ENCODE measurements at places on chromosomes 11 and 22.

DNA sequence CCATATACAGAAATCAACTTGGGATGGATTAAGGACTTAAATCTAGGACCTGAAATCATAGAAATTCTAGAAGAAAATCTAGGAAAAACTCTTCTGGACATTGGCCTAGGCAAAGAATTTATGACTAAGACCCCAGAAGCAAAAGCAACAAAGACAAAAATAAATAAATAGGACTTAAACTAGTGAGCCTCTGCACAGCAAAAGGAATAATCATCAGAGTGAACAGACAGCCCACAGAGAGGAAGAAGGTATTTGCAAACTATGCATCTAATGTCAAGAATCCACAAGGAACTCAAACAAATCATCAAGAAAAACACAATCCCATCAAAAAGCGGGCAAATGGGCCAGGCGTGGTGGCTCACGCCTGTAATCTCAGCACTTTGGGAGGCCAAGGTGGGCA, 32.4 kb downstream of the TTC28 start:
- no peak for DNase-seq

DNA sequence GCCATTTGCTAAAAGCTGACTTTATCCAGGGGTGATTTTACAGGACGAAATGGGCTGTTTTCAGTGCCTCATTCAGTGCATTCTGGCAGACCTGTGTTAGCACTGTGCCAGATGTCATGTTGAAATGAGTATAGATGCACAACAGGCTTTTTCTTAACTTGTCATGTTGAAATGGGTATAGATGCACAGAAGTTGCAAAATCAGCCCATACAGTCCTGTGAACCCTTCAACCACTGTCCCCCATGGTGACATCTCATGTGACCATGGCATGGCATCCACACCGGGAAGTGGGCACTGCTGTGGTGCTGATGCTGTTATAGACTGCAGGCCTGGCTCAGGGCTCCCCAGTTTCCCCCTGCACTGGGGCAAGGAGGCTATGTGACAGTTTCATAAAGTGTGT, 2.5 kb downstream of the TALDO1 start:
- DNase-seq = peak; percentile 17

- no peak for DNase-seq
These were observed 30.4 kb downstream of the FADD start for GRCh38 chr11:70233511-70233934.

- DNase-seq = no peak
These were observed 2.4 kb downstream of the HPS4 start for GRCh38 chr22:26481112-26481693.

DNA sequence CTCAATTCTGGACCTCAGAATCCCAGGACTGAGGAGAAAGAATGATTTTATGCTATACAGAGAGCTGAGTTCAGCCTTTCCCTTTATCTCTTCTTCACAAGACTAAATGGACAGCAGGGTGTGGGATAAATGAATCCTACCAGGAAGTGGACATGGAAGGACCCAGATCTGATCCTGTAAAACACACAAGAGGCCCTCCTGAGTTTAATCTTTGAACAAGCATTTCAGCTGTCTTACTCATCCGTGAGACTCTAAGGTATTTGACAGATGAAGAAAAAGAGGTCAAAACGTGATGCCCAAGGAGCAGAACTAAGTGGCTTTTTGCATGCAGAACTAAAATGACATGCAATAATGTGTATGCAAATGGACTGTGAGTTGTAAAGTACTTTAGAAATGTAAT, 511.3 kb downstream of the DLG2 start:
- DNase-seq = no peak

- no peak for DNase-seq
These were observed 389.2 kb downstream of the SOX6 start for GRCh38 chr11:15967166-15967565.

DNA sequence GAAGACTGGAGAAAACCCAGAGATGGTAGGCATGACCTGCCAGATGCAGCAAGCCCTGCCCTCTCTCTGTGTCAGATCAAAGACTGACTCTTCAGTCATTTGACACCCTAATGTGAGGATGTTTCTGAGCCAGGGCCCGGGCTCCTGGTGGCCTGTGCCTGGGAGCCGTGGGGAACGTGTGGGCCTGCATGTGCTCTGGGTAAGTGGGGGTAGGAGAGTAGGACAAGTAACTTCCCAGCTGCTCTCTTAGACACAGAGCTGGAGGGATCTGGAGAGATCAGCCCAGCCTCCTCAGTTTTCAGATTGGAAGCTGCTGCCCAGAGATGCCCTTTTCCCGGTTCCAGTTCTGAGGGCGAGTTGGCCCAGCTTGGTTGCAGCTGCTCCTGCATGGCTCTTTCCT, 110.8 kb downstream of the TEAD1 start:
- DNase-seq = no peak

GRCh38 chr11:14519597-14519916, 629 bp downstream of the PSMA1 start:
- DNase-seq = no peak

DNA sequence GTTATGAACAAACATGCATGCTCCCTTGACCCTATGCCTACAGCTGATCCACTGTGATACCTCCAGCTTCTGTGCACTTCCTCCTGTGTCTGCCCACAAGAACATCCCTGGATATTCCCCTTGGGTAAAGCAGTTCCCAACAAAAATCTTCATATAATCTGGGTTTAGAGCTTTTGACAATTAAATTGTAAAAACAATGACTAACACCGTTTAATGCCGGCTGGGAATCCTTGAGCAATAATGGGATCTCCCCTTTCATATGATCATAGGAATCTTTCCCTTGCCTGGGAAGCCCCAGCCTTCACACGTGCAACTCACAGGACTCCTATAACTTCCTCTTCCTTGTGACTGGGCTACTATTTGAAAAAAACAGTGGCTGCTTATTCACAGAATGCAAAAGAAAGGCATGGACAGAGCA, 6.3 kb upstream of the ZC3H12C start:
- DNase-seq = no peak

DNA sequence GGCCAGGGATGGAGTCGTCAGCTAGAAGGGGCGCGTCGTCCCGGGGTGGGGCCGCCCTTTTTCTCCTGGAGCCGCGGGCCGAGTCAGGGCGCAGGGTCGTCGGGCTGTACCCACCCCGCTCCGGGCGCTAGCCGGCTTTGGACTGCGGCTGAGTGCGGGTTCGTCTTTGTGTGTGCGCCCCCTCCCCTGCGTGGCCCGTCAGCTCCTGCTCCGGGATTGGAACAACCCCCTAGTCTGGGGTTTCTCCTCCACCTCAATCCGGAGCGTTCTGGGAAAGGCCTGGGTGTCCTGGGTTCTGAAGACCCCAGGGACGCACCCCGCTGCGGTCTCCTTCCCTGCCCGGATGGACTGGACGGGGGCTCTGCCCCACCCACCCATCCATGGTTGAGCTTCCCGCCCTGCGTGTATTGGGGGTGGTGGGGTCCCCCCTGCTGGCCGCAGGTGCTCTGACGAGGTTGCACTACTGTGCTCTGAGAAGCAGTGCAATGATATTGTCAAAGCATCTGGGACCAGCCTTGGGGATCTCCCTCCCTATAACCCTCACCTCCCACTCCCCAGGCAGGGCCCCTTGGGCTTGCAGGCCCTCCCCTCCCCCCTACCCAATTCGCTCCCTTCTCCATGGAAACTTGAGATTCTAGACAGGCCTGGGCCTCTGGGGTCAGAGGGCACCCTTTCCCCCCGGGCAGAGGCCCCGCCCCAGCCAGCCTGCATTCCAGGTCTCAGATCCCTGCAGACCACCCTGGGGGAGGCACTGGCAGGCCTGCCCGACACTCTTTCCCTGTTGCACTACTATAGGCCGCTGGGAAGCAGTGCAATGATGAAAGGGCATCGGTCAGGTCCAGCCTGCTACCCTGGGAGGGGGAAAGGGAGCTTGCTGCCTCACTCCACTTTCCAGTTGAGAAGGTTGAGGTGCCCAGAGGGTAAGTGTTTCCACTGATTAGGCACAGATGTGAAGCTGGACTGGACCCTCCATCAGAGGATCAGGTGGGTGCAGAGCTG, 10.7 kb downstream of the SDF2L1 start:
- no peak for DNase-seq

DNA sequence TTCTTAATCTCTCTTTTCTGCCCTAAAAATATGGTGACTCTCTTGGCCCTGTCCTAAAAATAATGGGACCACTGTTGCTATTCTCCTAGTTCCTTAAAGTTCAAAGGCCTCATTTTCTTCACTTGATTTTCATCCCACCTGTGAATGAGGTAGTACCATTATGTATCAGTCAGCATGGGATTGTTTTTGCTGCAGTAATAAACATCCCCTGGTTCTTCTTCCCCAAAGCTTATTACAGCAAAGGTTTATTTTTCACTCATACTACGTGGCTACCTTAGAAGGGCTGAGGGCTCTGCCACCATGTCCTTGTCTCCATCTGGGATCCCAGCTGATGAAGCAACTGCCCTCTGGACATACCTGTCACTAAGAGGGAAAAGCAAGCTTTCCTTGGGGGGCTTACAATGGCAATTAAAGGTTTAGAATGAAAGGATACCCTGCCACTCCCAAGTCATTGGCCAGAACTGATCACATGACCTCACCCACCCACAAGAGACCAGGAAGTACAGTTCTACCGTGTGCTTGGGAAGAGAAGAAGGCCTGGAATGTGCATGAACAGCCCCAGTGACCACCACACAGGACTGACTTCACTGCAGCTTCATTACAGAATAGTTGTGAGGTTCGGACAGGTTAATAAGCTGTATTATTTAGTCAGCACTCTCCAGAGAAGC, 7.8 kb downstream of the TTC38 start:
- DNase-seq = no peak

- DNase-seq = no peak
These were observed 5.2 kb downstream of the TMEM134 start for GRCh38 chr11:67463680-67464410.

GRCh38 chr11:61912530-61912898, 4.9 kb downstream of the RAB3IL1 start:
- DNase-seq = peak; percentile 12

DNA sequence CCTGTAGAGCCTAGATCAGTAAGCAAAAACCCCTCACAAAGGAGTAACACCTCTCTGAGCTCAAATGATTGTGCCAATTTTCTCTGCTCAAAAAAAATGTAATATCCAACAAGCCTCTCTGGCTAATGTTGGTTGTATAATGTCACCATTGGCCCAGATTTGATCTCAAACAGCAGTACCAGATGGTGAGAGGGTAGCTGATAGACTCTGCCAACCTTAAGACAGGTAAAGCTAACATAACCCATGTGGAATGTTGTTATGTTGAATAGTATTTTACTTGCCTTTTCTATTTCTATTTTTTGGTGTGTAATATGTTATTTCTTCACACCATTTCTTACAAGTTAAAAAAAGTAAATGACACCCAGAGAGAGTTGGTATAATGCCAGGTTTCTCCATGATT, 166.7 kb upstream of the GUCY1A2 start:
- no peak for DNase-seq

DNA sequence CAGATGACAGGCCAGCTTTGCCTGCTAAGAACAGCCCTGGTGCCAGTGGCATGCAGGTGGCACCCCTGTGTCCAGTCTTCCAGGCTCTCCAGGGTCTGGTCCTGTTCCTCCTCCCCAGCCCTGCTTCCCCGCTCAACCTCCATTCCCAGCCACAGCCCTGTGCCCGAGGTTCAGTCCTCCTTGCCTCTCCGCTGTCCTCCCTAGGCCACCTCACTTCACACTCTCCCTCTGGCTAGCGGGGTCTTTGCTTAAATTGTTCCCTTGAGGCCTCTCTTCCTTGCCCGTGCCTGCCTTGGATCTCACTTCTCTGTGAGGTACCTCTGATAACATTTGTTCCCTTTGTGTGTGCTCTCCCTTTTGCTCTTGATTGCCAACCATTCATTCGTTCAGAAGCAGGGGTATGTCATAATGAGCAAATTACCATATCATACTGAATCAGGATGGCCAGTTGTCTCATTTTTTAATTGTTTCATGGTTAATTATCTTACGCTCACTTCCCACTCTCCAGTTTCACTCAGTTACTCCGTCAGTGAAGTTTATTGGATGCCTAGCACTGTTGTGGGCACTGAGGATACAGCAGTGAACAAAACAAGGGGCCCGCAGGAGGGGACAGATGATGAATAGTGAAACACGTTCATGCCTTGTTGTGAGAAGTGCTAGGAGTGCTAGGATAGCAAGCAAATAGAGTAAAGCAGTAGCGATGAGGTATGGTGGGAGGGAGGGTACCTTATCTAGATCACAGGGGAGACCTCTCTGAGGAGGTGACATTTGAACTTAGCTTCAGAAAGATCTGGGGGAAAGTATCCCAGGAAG, 7.4 kb downstream of the BMAL1 start:
- no peak for DNase-seq

GRCh38 chr11:36222831-36223635, 66.2 kb downstream of the COMMD9 start:
- no peak for DNase-seq

DNA sequence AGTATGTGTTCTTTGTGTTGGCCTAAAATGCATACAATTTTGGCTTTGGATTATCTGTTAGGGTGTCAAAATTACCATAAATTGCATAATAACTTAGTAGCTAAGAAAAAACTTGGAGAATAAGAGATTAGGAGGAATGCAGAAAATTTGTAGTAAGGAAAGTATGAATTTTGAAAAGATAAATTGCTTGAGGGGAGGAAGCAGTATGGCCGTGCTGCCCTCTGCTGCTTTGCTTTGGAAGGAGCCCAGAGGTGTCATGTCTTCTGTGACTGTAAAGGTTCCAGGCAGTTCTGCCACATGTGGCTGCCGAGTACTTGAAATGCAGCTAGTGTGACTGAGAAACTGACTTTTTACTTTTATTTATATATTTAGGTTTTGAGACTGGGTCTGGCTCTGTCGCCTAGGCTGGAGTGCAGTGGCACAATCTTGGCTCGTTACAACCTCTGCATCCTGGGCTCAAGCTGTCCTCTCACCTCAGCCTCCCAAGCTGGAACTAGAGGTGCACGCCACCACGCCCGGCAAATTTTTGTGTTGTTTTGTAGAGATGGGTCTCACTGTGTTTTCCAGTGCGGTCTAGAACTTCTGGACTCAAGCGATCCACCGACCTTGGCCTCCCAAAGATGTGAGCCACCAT, 1.8 kb downstream of the ADSL start:
- no peak for DNase-seq

GRCh38 chr22:24768537-24769374, 5.8 kb downstream of the PIWIL3 start:
- DNase-seq = no peak

DNA sequence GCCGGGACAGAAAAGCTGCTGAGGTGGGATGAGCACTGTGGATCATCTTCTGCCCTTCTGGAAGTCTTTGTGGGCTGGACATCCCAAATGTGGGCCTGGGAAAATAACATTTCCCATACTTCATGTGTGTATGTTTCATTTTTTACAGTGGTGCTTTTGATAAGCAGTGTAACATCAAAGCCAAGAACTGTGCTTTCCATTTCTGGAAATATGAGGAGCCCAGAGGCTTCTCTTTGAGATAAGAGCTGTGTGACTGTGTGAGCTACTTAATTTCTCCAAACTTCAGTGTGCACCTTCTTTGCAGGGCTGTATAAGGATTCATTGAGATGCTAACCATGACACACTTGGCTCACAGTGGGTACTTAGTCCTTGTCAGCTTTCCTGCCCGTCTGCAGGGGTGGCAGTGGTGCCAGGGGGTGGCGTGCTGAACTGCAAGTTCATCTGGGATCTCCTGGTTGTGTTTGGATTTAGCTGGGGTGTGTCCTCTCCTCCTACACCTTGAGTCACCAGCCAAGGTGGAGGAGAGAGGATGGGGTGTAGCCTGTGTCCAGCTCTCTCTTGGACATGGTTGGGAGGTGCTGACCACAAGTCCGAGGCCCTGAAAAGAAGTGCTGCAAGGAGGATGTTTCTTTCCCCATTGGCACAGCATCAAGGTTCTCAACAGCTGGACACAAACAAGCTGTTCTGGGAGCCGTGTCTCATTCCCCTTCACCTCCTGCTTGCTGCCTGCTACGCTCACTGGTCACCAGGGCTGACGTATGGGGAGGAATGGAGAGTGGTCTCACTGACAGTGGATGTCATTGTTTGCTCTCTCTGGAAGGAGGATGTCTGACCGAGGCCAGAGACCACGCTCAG, 139.4 kb downstream of the TEAD1 start:
- DNase-seq = no peak
